EL (cell line): ENCODE measurements at places on chromosomes 13 and 19.

DNA sequence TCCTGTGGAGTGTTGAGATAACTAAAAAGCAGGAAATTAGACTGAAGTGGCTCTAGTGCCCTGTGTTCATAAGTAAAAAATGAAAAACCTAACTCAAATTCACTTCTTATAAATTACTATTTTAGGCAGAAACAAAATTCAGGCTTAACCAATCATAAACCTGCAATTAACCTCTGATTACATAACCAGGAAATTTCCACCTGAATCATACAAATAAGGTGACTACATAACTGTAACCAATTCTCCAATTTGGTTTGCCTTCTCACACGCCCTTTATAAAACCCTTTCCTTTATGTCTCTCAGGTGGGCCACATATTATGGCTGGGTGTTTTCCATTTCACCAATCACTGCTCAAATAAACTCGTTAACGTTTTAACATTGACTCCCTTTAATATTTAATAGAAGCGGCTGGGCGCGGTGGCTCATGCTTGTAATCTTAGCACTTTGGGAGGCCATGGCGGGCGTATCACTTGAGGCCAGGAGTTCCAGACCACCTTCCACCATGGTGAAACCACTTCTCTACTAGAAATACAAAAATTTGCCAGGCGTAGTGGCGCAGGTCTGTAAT, 22.9 kb upstream of the ZNF724 start:
- DNase-seq = no peak

DNA sequence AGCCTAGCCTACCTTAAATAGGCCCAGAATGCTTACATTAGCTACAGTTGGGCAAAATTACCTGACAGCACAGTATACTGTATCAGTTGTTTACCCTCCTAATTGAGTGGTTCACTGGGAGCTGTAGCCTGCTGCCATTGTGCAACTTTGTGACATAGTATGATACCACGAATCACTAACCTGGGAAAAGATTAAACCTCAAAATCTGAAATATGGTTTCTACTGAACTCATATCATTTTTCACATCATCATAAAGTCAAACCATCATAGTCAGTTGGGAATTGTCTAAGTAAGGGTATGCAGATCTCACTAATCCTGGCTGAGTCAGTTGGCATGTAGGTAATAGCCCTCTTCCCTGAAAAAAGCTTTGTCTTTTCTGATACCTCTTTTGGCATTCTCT, 9.2 kb downstream of the PAN3 start:
- DNase-seq = no peak

DNA sequence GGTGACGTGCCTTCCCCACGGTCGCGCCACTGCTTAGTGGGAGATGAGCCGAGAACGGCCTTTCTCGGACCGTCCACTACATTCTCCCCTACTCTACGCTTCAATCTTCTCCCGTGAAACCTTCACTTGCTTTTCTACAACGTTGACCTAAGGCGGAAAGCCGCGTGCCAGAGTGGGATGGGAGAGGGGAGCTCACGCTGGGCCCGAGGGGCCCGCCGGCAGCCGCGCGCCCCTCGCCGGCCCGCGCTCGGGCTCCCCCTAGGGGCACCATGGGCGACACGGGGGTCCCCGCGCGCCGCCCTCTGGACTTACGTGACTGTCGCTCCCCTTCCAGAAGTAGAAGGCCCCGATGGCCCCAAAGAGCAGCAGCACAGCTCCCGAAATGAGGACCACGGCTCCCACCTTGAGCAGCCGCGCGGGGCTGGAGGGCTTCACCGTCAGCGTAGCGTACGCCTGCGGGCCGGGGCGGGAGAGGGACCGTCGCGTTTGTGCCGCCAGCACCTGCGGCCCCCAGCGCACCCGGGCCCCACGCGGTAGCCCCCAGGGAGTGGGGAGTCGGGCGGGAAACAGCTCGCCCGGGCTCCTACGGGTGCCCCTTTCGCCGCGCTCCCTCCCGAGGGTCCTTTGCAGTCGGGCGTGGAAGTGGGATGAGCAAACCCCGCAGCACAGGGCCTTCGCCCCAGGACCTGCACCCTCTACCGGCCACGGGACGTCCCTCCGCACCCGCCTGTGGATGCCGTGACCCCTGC, 727 bp downstream of the CNMD start:
- DNase-seq = no peak

- DNase-seq = peak; percentile 39
Observed at GRCh38 chr13:38888309-38888708, 102.3 kb downstream of the STOML3 start.

DNA sequence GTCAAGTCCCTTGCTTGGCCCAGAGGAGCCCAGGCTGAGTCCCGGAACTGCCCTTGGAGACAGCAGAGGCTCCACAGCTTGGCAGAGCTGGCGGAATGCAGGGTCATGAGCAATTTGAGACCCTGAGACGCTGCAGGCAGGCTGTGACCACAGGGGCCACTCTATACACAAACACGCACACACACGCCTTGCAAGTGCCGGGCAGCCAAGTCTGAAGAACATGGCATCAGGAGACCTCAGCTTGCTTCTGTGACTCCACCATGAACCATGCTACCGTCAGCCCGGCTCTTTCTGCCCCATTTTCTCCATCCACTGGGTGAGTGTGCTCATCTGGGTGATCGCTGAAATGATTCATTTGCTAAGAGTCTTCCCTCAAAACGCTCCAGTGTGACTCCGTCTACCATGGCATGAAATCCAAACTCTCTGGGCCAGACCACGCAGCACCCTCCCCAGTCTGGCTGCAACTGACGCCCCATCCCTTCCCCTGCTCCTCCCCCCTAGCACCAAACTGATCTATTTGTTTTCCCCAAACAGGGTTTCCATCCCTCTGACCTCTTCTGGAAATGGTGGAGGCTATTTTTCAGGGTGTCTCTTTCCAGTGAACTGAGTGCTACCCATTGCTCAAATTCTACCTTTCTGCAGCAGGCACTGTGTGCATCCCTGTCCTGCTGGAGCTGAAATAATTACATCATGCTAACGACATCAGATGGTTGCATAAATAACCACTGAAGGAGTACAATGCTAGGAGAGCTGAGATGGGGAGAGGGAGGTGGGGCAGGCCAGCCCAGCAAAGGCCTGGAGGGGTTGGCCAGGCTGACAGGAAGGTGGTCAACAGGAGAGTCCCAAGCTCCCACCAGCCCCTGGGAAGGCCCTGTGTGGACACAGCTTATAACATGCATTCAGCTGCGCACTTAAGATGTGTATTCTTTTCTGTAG, 3.1 kb downstream of the CARS2 start:
- DNase-seq = peak; percentile 13

- peak; percentile 85 for DNase-seq
Observed at GRCh38 chr19:41310033-41310831, at the start of gene CCDC97. CCDC97 (plus strand) TSS chr19:41310172; CDS start chr19:41310311, 139 bp downstream.

DNA sequence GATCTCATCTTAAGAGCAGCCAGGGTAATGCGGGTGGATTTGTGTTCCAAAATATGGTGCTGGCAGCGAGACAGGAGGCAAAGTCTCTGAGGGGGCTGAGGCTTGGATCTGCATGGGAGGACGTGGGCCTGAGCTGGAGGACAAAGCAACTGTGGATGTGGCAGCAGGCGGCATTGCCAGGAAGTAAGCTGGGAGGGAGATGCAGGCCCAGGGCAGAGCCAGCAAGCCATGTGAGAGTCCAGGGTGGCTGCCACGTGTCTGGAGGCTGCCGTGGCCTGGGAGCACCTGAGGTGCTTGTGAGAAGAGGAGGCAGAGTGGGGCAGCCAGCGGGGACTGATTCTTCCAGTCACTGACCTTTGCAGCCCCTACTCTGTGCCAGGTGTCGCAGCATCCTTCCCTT, 52.0 kb downstream of the DPF1 start:
- no peak for DNase-seq

DNA sequence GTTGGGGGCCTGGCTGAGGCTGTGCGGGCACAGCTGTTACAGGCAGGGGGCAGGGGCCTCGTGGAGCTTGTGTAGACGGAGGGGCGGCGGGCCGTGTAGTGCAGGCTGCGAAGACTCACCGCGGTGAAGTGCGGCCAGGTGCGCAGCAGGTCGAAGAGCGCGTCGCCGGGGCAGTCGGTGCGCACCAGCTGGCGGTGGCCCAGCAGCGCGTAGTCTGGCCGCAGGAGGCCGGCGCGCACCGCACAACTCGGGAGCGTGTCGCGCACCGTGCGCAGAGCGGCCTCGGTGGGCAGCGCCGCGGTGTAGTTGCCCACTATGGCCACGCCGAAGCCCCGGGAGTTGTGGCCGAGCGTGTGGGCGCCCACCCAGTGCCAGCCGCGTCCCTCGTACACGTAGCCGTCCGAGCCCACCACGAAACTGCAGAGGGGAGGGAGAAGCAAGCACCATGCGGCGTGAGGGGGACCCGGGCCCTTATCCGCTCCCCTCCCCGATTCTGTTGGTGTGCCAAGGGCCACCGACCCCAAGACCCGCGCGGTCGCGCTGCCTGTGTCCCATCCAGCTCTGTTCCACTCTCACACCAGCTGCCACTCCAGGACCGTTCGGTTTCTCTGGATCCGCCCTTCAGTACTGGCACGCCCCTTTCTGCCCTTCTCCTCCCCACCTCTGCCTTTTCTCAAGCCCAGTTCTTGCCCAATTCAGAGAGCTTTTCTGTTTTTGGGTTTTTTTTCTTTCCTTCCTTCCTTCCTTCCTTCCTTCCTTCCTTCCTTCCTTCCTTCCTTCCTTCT, 5.4 kb upstream of the RASAL3 start:
- no peak for DNase-seq

DNA sequence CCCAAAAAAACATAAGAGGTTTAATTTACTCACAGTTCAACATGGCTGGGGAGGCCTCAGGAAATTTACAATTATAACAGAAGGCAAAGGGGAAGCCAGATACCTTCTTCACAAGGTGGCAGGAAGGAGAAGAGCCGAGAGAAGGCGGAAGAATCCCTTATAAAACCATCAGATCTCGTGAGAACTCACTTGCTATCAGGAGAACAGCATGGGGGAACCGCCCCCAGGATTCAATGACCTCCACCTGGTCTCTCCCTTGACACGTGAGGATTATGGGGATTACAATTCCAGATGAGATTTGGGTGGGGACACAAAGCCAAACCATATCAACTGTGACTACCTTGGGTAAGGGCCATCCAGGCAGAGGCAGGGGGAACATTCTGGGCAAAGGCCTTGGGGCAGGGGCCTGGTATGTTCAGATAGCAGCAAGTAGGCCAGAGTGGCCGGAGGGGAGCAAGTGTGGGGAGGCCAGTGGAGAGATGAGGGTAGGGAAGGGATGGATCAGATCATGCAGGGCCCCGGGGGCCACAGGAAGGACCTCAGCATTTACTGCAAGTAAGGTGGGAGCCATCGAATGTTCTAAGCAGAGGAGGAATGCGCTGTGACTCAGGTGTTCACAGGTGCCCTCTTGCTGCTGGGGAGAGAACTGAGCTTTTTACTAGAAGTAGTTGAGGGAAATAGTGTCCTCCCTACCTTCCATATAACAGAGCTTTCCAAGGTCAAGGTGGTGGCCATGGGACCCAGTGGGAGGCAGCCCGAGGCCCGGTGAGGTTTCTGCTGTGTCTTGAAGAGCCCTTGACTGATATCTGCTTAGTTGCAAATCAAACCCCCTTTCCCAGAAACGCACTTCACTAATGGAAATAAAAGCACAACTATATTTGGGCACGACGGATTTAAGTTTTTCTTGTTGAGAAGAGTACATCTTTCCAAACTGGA, 18.0 kb downstream of the RAB3D start:
- DNase-seq = no peak

DNA sequence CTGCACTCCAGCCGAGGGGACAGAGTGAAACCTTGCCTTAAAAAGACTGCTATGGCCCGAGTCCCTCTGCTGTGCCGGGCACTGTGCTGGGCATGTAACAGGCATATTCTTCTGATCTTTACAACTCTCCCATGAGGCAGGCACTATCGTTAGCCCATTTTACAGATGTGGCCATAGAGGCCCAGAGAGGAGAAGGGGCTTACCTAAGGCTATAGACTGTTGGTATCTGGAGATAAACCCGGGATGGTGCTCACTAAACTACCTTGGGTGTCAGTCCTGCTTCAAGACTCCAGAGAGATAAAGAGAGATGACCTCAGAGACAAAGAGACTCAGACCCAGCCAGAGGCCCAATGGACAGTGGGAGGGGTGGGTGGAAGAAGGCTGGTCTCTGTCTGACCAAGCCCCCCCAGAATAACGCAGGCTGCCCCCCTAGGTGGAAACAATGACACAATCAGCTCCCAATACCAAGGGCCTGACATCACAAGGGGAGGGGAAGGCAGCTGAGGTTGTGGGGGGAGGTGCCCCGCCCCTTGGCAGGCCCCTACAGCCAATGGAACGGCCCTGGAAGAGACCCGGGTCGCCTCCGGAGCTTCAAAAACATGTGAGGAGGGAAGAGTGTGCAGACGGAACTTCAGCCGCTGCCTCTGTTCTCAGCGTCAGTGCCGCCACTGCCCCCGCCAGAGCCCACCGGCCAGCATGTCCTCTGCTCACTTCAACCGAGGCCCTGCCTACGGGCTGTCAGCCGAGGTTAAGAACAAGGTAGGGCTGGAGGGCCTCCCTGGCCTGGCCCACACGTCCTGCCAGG, at the start of gene CNN1:
TSS of gene CNN1 (plus strand) at position 620 of the 805 bp plus-strand sequence. CDS start at position 697, 77 bp downstream.
- peak; percentile 91 for DNase-seq

DNA sequence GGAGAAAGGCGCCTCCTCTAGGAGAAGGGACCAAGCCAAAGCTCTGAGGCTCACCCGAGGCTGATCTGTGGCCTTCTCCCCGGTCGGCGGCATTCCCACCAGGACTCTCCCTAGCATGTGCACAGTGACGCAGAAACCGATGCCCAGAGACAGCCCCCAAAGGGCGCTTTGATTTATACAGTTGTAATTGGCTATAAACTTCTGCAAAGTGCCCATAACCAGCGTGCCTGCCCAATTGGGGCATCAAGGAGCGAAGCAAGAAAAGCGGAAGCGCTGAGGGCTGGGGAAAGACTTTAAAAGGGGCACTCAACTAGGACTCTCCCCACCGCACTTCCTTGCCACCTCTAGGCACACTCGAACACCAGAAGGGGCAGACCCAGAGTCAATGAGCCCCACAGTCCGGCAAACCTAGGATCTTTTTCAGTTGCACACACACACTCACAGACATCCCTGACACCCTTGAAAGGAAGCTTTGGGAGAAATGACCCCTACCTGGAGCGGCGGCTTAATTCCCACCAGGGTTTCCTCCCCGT, 1.8 kb downstream of the CDX2 start:
- no peak for DNase-seq

DNA sequence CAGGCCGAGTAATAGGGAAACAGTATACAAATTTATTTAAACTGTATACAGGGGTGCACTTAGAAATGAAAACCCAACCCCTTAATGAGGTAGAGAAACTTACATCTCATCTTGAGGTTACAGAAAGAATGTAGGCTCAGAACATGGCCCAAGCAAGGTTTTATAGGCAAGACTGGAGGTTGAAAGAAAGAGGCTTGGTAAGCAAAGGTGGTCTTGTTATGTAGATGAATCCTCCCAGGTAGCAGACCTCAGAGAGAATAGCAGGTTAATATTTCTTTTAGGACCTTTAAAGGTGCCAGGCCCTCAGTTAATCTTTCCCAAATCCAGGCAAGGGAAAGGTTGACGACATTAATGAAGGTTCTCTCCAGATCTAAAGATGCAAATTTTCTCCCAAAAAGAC, 1466.8 kb upstream of the PRR20A start:
- DNase-seq = no peak

DNA sequence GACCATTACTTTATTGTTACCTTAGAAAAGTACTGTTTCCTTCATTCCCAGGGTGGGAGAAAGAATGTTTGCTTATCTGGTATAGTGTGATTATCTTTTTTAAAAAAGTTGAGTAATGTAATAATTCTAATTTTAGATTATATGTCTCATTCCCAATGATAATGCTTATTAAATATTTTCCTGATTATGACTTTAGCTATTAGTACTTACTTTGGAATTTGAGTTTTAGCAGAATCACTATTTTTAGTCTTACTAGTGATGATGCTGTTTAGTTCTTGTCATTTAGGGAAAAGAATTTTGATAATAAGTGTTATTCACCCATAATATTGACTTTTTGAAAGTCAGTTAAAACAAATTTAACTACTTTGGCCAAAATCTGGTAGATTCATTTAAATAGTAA, 95.2 kb downstream of the FRY start:
- peak; percentile 21 for DNase-seq
